ENCODE measurements at places on chromosomes 3 and 15.

DNA sequence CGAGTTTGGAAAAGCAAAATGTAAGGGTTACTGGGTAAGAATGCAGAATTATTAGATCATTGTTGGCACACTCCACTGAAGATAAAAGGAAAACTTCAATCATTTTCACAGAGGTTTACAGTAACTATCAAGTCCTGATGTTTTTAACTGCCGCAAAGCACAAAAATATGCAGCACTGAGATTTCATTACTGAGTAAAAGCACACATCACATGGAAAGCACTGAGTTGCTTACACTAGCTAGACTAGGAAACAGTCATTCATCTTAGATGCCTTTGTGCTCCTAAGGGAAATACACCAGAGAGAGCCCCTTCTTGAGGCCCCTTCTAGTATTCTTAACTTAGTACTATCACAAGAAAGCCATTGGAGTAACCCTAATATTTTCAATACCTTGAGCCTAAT, 11.8 kb upstream of the P2RY1 start:
- no peak for DNase-seq

- no peak for DNase-seq
These were observed 165.9 kb downstream of the STAC start for GRCh38 chr3:36546226-36546625.

- no peak for DNase-seq
These were observed 17.2 kb upstream of the SLC12A8 start for GRCh38 chr3:125229707-125230106.

GRCh38 chr3:184672977-184673870, 38.6 kb downstream of the MAGEF1 start:
- no peak for DNase-seq

GRCh38 chr3:119257654-119258410, 17.2 kb upstream of the B4GALT4 start:
- DNase-seq: no peak

GRCh38 chr15:56805466-56806147, 72.3 kb upstream of the ZNF280D start:
- DNase-seq: no peak

- DNase-seq: no peak
These were observed 29.4 kb downstream of the MELTF start for GRCh38 chr3:197000211-197000610.

DNA sequence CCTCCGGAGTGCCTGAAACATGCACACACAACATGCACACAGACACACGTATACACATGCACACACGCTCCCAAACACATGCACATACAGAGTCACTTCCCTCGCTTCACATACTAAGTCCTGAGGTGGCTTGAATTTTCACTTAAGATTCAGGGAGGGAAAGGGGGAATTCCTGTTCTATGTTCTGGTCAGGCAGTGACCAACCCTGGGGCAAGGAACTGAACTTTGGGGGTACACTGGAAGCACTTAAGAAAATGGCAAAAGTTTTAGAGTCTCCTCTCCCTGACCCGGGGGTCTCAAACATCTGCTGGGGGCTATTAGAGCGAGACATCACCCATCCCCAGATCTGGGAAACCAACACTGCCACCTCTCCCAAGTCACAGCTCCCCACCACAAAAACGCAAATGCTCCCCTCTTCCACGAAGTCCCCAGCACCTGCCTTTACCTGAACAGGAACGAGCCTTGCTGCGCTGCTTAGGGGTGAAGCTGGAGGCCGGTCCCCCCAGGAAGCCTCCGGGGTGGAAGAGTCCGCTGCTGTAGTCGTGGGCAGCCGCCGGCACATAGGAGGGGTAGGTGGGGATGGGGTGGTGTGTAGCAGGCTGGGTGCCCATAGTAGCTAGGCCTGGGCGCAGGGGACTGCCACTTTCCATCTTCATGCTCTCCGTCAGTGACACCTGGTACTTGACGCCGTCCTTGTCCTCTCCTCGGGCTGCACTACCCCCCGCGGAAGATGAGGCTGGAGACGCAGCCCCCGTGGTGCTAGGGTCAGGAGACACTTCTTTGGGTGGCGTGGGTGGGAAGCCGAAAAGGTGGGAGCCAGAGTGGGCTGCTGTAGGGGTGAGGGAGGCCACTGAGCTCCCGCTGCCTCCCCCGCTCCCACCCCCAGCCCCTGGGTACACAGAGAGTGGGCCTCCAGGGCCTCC, 7.5 kb downstream of the GATA2 start:
- no peak for DNase-seq

DNA sequence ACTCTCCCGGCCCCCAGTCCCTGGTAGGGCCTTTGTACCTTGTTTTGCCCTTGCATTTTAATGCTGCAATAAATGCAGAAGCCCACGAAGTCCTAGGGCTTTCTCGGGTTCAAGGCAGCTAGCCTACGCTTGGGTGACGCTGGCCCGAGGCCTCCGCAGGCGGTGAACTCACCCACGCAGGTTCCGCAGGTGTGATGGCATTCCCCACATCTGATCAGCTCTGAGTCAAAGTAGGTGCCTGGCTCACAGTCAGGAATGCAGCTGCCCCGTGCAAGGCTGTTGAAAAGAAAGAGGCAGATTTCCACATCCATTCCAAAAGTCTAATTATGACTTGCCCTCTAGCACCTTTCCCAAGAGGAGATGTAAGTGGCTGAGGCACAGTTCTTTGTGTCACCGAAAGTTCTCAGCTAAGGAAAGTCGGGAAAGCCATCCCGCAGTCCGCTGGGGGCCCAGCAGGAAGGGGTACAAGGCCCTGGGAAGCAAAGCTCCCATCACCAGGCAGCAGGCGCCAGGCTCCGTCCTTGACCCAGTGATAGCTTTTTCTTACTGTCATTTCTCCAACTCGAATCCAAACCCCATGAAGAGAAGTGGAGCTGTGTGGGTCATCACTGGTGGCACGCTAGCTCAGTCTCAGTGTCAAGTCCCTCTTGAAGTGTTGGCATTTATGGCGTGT, 23.2 kb upstream of the SNRPA1 start:
- DNase-seq: no peak

DNA sequence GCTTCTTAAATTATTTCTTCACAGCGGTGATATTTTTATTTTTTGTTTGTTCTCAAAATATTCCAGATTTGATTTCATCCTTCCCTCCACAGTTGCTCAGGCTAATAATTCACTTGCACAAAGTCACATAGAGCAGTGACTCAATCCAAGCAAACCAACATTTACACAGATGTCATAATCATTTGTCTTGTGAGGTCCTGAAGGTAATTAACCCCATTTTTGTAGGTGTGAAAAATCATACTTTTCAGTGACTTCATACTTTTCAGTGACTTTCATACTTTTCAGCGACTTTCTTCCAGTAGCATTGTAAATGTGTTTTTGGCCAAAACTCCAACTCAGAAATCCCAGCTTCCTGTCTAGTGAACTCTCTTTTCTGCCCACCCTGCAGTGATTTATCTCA, 32.1 kb downstream of the CD200 start:
- DNase-seq: no peak

- DNase-seq: no peak
These were observed 455.7 kb upstream of the THBS1 start for GRCh38 chr15:39125226-39125625.

DNA sequence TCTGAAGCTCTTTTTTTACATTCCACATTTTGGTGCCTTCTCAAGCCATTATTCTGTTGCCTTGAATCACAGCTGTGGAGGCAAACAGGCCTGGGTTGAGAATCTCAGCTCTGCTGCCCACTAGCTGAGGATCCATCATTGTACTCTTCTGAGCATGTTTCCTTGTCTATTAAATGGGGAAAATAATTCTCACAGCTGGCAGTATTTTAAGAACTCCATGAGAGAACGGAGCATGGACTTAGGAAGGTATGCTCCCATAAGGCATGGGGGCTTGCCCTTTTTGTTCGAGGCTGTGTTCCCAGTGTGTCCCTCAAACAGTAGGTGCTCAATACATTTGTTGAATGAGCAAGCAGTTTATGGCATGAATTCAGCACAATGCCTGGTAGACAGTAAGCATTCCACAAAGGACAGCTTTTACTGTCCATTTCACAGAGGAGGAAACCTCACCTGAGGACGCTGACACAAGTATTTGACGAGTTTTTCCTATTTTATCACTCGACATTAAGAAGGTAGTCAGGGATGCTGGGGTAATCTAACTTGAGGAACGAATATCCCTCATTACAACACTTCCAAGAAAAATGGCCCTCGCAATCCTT, 2.1 kb upstream of the PTPRG start:
- DNase-seq: no peak

DNA sequence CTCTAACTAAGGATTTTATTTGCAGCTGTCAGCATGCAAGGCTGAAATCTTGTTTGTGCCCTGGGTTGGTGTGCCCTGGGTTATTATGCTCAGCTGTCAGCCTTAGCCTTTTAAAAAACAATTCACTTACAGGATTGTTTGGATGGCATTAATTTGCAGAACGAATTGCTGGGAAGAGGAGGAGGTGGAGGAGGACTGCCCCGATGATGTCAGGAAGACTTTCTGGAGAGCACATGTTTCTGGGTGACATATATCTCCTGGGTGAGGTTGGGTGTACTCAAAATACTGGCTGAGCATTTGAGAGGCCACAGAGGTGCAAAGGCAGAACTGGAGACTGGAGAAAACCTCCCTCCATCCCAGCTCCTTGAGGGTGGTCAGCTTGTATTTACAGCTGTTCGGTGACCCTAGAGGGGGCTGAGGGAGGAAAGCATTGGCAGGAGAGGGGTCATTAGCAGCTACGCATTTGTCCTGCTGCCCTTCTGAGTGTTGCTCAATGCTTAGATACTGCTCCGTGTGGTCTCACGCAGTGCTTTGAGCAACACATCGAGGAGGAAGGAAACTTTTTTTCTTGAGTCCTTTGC, 59.8 kb upstream of the PSMD6 start:
- no peak for DNase-seq

GRCh38 chr15:38563723-38564519, 693 bp downstream of the RASGRP1 start:
- DNase-seq: peak; percentile 83

DNA sequence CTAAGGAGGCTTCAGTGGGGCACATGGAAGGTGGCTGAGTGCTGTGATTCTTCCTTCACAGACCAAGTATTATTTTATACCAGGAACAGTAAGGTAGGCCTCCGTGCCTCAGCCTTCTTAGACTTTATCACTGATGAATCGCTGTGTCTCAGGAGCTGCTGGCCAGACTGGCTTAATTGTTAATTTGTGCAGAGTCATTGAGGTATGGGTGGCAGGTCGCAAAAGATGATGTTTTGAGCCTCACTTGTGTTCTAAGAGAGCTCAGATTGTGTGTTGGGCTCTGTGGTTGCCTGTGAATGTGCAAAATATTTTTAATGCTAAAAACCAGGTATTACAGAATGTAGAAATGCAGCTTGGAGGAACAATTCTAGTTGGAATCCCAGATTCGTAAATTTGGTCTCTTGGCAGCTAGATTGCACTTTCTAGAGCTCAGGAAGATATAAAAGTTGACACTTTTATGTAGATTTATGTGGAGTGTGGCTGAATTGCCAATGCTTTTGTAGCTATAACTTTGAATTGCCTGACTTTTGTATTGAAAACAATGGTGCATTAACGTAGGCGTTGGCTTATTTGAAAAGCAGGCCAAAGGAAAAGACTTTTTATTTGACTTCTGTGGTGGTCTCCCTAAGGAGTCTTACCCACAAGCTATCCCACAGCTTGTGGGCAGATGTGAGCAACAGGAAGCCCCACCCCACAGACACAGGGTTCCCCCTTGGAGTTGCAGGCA, 53.4 kb downstream of the LARS2 start:
- DNase-seq: no peak

GRCh38 chr15:32704395-32704981, 13.3 kb upstream of the GREM1 start:
- no peak for DNase-seq

DNA sequence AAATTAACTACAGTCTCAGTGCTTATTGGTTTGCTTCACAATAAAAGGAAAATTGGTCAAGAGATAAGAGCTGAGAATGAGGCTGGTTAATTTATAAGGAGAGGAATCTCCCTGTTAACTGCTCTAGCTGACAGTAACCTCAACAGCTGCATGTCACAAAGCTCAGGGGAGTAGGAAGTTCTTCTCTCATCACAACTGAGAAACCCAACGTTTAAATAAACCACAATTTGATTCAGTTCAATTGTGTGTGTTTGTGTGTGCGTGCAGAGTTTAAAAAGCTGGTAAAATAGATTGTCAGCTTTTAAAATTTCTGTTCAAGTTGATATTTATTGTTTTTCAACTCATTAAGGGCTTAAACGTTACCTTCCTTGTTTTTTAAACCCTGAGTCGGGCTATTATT, 3.5 kb upstream of the TGFBR2 start:
- DNase-seq: no peak

- DNase-seq: no peak
These were observed 58.2 kb upstream of the KLHL25 start for GRCh38 chr15:85852969-85853368.

- DNase-seq: no peak
These were observed 138.5 kb downstream of the CHSY1 start for GRCh38 chr15:101113114-101114005.

GRCh38 chr3:79167651-79168416, 600.0 kb downstream of the ROBO1 start:
- DNase-seq: no peak

DNA sequence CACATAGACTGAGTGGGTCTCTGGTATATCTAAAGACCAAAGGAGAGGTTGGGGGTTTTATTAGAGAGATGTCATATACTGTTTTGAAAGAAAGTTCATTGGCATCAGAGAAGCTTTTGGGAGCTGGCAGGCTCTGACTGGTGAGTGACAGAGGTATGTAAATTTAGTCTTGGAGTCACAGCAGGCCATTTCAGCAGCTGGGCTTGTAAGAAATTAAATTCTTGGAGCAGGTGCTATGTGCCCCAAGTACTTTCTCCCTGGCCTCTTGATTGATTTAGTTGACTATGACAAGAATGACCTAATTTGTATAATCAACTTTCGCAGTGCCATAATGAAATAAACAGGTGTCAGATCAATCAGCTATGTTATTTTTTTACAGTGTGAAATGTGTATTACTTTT, 47.8 kb upstream of the CDAN1 start:
- DNase-seq: no peak

DNA sequence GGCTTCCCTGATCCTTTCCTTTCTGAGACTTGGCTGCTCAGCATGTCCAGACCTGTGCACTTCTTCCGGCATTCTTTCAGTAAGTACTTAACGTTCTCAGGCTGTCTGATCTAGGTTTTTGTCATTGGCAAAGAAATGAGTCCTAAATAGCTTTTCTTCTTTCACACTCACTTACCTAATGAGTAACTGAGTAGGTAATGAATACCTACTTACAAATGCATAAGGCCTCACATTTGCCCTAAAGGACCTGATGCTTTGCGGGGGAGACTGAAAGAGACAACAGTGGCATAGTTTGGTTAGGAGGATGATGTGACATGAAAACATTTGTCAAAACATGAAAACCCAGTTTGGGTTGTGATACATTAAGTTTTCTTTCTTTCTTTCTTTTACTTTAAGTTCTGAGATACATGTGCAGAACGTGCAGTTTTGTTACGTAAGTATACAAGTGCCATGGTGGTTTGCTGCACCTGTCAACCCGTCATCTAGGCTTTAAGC, 516.7 kb upstream of the CFAP20DC start:
- DNase-seq: peak; percentile 52

DNA sequence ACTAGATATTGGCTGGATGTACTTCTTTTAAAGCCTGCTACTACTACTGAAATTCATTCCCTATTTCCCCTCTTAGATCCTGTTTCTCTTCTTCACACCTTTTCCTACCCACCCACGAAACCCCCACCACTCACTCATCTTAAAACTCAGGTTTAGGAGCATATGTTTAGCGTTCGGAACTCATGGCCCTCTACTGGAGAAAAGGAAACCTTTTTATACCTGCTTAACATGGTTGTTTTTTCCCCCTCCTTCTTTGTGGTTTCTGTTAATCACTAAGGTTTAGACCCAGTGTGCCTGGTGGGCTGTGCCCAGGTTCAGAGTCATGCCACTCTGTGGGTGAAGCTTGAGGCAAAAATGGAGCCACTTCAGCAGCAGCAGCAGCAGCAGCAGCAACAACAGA, 2.6 kb downstream of the ARID3B start:
- DNase-seq: no peak

GRCh38 chr3:153855772-153856171, 265.4 kb upstream of the ARHGEF26 start:
- DNase-seq: no peak

Measured in GM10248 (cell line).